ENCODE measurements at places on chromosomes 11 and 22.

DNA sequence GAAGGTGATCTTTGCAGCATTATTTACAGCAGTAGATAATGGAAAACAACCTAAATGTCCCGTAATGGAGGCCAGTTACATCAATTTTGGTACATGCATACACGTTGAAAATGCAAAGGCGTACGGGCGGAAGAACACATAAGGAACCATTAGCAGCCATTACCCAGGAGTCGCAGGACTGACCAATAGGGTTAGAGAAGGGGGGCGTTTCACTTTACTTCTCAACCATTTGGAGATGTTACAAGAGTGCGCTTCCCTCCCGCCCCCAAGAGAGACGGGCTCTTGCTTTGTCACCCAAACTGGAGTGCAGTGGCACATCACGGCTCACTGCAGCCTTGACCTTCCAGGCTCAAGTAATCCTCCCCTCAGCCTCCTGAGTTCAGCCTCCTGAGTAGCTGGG is 52.8 kb upstream of the SLC35C1 start:
- no peak for DNase-seq

DNA sequence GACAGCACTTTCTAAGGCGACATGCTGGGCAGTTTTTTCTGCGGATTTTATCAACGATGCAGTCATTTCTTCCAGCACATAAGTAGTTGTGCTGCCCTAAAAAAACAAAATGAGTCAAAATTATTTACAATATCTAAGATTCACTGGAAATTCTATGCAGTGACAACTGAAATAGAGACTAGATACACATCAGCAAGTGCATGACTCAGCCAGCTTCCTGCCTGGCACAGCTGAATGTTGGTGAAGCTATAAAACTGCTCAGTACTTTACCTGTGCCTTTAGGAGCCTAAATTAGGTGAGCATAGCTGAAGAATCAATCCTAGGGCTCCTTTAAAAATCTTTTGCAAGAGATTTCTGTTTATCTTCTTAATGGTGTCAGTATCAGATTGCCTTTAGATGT is 37.8 kb downstream of the PGR start:
- DNase-seq = no peak

GRCh38 chr11:92692826-92693546 is 276.5 kb upstream of the MTNR1B start:
- no peak for DNase-seq

- DNase-seq = no peak
Measured at GRCh38 chr11:122706291-122707088, 51.0 kb downstream of the UBASH3B start.

DNA sequence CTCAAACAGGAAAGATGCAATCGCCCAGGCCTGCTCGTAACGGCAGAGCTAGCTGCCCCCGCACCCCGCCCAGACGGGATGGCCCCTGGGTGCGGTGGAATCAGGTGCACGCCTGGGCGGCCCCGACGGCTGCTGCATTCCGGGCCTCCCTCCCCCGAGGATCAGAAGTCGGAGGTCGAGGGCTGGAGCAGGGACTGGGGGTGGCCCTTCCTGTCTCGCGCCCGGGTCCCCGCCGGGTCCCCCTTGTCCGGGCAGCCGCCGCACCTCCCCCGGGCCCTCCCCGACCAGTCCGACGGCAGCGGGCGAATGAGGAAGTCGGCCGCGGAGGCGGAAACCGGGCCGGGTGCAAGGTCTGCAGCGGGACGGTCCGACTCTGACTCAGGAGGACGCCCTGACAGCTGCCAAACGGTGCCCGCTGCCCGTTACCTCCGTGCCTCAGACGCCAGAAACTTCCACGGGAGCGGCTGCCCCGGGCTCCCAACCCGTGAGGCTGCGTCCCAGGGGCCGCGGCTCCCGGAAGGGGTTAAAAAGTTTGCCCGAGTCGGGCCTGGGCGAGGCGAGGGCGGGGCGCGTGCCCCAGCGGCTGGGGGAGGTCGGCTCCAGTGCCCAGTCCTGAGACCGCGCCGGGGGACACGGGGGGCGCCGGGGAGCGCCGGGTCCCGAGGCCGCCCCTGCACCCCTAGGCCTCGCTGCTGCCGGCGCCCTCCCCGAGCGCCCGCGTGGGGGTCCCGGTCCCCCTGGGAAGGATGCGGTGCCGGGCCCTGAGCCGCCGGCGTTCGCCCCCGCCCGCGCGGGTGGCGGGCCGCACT is 663 bp downstream of the MYH9 start:
- peak; percentile 62 for DNase-seq

GRCh38 chr11:126501641-126502040 is 146.2 kb downstream of the ST3GAL4 start:
- DNase-seq = no peak

- DNase-seq = peak; percentile 46
Measured at GRCh38 chr11:120172054-120172911, 34.4 kb upstream of the TRIM29 start.
